ENCODE measurements at places on chromosomes 1 and 21. TPM values are rescaled to one million over a fixed set of nuclear protein-coding genes. Genes with fewer than 3 reads are reported as not detected.

GRCh38 chr1:165827268-165828102, at the start of gene UCK2:
Gene UCK2 (plus strand): TSS chr1:165827614. CDS start chr1:165827834, 220 bp downstream.
- peak; percentile 75 for DNase-seq

GRCh38 chr1:208445758-208446203, 201.6 kb upstream of the PLXNA2 start:
- DNase-seq = no peak

GRCh38 chr1:185533596-185533995, 200.6 kb upstream of the HMCN1 start:
- no peak for DNase-seq

Gene RIMS3
- total RNA-seq = 6.9 TPM

GRCh38 chr1:208369045-208369444, 124.9 kb upstream of the PLXNA2 start:
- no peak for DNase-seq

DNA sequence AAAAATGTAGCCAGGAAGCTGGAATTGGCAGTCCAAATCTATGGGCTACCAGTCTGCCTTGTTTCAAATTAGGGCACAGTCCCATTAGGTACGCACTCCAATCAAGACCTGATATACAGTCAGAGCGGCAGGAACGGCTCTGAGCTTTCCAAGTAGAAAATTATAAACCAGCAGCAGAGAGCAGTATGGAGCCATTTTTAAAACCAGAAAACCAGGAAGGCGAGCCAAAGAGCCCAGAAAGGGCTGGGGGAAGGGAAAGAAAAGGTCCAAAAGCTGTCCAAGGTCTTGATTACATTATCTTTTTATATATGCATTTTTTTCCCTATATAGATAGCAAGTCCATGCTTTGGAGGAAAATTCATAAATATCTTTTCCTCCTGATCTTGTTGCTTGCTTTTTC, 719.0 kb downstream of the RWDD3 start:
- no peak for DNase-seq

Gene DDAH1
- total RNA-seq = not detected

Gene NBPF14
- 16.8 TPM for total RNA-seq

DNA sequence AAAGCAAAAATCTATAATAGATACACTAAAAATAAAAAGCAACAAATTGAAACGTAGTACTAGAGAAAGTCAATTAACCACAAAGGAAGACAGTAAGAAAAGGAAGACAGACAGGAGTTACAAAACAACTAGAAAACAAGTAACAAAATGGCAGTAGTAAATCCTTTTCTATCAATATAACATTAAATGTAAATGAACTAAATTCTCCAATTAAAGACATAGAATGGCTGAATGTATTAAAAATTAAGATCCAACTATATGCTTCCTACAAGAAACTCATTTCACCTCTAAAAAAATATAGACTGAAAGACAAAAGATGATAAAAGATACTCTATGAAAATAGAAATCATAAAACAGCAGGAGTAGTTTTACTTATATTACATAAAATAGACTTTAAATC, 79.1 kb downstream of the CTH start:
- no peak for DNase-seq

Gene RPTN
- not detected for total RNA-seq

GRCh38 chr21:44804762-44805161, 3.1 kb upstream of the UBE2G2 start:
- DNase-seq = no peak

- no peak for DNase-seq
Observed at GRCh38 chr1:193113258-193113991, 8.2 kb upstream of the GLRX2 start.

Gene S100A3
- total RNA-seq = not detected

DNA sequence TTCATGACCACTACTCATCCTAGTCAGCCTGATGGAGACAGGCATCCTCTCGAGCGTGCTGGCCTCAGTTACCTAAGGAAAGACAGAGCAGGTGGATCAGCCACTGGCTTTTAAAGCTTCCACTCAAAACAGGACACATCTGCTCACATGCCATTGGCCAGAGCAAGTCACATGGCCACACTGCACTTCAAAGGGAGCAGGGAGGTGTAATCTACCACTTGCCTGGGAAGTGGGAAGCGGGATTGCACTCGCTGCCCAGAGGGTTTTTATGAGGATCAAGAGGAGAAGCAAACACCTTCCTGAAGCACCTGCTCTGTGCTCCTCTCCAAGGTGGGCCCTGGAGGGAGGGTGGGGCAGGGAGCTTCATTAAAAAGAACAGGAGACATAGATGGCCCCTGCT, 108.0 kb downstream of the TAS1R2 start:
- DNase-seq = no peak

Data from activated naive CD8-positive, alpha-beta T cell treated with anti-CD3 and anti-CD28 coated beads, Interleukin-2, amount 10 ng/mL, durations not matched to agents 7 days and 5 days (primary cell).